ENCODE measurements at places on chromosomes 3 and 15. TPM values are rescaled to one million over a fixed set of nuclear protein-coding genes. Genes with fewer than 3 reads are reported as not detected.

The RTP1 gene
- 0.16 TPM for total RNA-seq

The SUSD5 gene
- total RNA-seq = 230 TPM

The GOLGA8S gene
- 1.4 TPM for total RNA-seq

The SLC28A1 gene
- 2.0 TPM for total RNA-seq

The ILDR1 gene
- total RNA-seq = not detected

The KCNH8 gene
- total RNA-seq = 0.29 TPM

The STARD9 gene
- total RNA-seq = 38.7 TPM

The CLDN18 gene
- total RNA-seq = not detected

- no peak overlapping the region for H3K4me3 ChIP-seq
- H3K27me3 ChIP-seq = no peaks in the 10 kb centered on the region
- H3K4me1 ChIP-seq = no peaks in the 10 kb centered on the region
- DNase-seq = no peak
- H3K27ac ChIP-seq = no peak overlapping the region
These were observed 47.0 kb upstream of the HERC1 start for GRCh38 chr15:63880744-63881143.

GRCh38 chr3:107676469-107677309 is 153.9 kb downstream of the BBX start:
- no peak overlapping the region for H3K27ac ChIP-seq
- no peaks in the 10 kb centered on the region for H3K36me3 ChIP-seq
- H3K4me1 ChIP-seq = peaks cover 7% of the 10 kb centered on the region
- DNase-seq = no peak

DNA sequence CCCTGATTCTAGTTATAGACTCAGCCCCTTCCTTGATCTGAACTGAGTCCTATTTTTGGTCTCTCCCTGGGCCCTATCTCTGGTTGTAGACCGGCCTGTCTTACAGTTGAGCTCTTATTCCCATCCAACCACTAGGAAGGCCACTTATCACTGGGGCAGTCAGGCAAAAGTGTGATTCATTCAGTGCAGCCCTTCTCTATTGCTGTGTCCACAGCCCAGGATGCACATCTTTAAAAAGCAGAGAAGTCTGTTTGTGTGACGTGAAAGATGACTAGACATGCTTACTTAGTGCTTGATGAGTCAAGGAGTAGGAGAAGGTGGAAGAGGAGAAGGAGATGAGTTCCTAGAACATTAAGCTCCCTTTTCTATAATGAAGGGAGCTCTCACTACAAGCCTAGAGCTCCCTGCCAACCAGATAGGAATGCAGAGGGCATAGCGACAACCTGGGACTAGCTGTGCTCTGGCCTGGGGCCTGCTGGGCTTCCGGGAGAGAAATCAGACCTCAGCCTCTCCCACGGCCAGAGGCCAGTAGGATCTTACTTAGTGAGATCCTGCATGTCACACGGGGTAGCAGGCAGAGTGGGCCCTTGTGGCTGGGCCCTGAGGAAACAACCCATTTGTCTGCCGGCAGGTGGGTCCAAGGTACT is 25.7 kb downstream of the INSYN1 start:
- no peak for DNase-seq
- H3K4me3 ChIP-seq = no peak overlapping the region
- H3K36me3 ChIP-seq = no peaks in the 10 kb centered on the region
- no peaks in the 10 kb centered on the region for H3K27me3 ChIP-seq
- no peak overlapping the region for H3K27ac ChIP-seq

- no peak overlapping the region for H3K27ac ChIP-seq
- DNase-seq = no peak
- no peaks in the 10 kb centered on the region for H3K4me1 ChIP-seq
- peaks cover 4% of the 10 kb centered on the region for H3K36me3 ChIP-seq
- no peaks in the 10 kb centered on the region for H3K27me3 ChIP-seq
- H3K4me3 ChIP-seq = no peak overlapping the region
These were observed 78.5 kb downstream of the TCF12 start for GRCh38 chr15:56996746-56997470.

GRCh38 chr3:159854500-159855124 is 134.0 kb upstream of the IL12A start:
- no peak for DNase-seq
- H3K4me3 ChIP-seq = peak overlapping the region; percentile 37

GRCh38 chr3:59535791-59536221 is 486.0 kb upstream of the CFAP20DC start:
- no peaks in the 10 kb centered on the region for H3K36me3 ChIP-seq
- no peaks in the 10 kb centered on the region for H3K4me1 ChIP-seq
- no peak overlapping the region for H3K4me3 ChIP-seq
- H3K27me3 ChIP-seq = no peaks in the 10 kb centered on the region

- H3K4me3 ChIP-seq = no peak overlapping the region
- H3K27ac ChIP-seq = no peak overlapping the region
- H3K27me3 ChIP-seq = no peaks in the 10 kb centered on the region
- no peaks in the 10 kb centered on the region for H3K36me3 ChIP-seq
- DNase-seq = no peak
- no peaks in the 10 kb centered on the region for H3K4me1 ChIP-seq
These were observed 52.6 kb downstream of the BTD start for GRCh38 chr3:15654127-15654526.

GRCh38 chr3:119258915-119259314 is 18.2 kb upstream of the B4GALT4 start:
- DNase-seq = no peak
- no peaks in the 10 kb centered on the region for H3K27me3 ChIP-seq
- H3K4me3 ChIP-seq = no peak overlapping the region
- H3K36me3 ChIP-seq = no peaks in the 10 kb centered on the region
- no peaks in the 10 kb centered on the region for H3K4me1 ChIP-seq

DNA sequence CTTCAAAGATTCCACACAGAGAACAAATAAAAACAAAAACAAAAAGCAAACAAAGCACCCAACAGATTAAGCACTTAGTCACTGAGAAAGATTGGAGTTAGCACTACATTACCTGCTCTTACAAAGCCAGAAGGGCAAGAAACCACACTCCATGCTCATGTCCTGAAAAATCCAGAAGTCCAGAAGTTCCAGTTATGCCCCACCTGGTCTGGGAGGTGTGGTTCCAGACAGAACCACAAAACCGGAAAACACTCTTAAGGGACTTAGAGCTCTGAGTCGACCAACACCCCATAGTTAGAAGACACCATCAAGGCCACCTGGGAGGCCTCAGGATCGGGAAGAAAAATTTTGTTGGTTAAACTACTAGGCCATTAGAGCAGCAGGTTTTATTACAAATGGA is 88.9 kb downstream of the TNIK start:
- no peaks in the 10 kb centered on the region for H3K4me1 ChIP-seq
- no peak for DNase-seq
- no peak overlapping the region for H3K4me3 ChIP-seq
- H3K27ac ChIP-seq = no peak overlapping the region

- H3K36me3 ChIP-seq = no peaks in the 10 kb centered on the region
- DNase-seq = peak; percentile 85
- no peaks in the 10 kb centered on the region for H3K27me3 ChIP-seq
- peak overlapping the region; percentile 87 for H3K27ac ChIP-seq
These were observed 9.6 kb downstream of the EMC3 start for GRCh38 chr3:9976721-9977709.

DNA sequence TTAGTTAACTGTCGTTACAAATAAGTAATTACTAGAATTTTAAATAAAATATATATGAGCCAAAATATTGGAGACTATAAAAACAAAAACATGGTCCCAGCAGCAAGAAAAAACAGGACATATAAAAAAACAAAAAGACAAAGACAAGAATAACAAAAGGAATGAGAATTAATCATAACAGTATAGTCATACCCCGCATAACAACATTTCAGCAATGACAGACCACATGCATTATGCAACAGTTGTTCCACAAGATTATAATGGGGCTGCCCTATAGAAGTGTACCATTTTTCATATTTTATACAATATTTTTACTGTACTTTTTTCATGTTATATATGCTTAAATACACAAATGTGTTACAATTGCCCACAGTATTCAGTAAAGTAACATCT is 5.6 kb downstream of the HLTF start:
- H3K27ac ChIP-seq = no peak overlapping the region
- no peak overlapping the region for H3K4me3 ChIP-seq
- no peaks in the 10 kb centered on the region for H3K36me3 ChIP-seq
- no peaks in the 10 kb centered on the region for H3K27me3 ChIP-seq

- H3K36me3 ChIP-seq = no peaks in the 10 kb centered on the region
- H3K27ac ChIP-seq = no peak overlapping the region
- H3K27me3 ChIP-seq = no peaks in the 10 kb centered on the region
- no peak overlapping the region for H3K4me3 ChIP-seq
These were observed 8.0 kb downstream of the TBC1D2B start for GRCh38 chr15:78069462-78070029.

Data from aorta (tissue), 5 donors.